ENCODE measurements at places on chromosomes 1 and 21.

- DNase-seq: no peak
These were observed 7.0 kb downstream of the EPHX1 start for GRCh38 chr1:225816643-225817538.

- DNase-seq: no peak
These were observed 151.4 kb downstream of the CYYR1 start for GRCh38 chr21:26421724-26422123.

- DNase-seq: no peak
These were observed 98.5 kb downstream of the TRIM11 start for GRCh38 chr1:228308085-228308601.

GRCh38 chr1:234851450-234852438 lies 241.8 kb upstream of the IRF2BP2 start:
- DNase-seq: no peak

GRCh38 chr1:200982071-200982945 lies 41.2 kb downstream of the KIF21B start:
- DNase-seq: no peak

DNA sequence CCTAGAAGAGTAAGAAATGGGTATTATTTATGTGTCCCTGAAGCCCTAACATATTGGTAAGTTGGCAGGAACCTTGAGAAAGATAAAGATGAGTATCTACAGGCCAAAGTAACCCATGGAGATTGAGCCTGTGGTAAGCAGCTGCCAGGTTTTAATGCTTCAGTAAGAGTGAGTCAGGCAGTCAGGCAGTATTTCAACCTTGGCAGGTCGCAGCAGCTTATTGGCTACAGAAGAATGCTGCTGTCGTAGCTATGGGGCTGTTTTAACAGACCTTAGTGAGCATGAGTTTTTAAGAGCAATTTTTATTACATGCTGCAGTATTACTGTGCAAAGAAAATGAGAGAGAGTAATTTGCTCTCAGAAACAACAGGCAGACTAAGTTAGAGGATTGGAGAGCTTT lies 10.3 kb upstream of the SLC30A10 start:
- no peak for DNase-seq

- no peak for DNase-seq
These were observed 3.5 kb upstream of the OR10J4 start for GRCh38 chr1:159428536-159428935.

Data from NK-92 treated with Interleukin-12 subunit alpha and Interleukin-12 subunit beta, amount 100 ng/mL, for 24 hours (cell line).